ENCODE measurements at places on chromosomes 11 and 22.

DNA sequence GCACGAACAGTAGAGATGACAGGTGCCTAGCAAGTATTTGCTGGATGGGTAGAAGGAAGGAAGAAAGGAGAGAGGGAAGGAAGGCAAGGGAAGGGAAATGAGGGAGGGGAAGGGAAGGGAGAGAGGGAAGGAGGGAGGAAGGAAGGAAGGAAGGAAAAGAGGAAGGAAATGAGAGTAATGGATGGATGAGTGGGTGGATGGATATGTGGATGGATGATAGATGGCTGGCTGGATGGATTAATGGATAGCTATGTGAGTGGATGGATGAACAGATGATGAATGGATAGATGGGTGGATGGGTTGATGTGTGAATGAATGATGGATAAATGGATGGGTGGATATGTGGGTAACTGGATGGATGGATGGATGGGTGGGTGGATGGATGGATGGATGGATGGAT is 125.9 kb upstream of the FGF3 start:
- no peaks in the 10 kb centered on the region for H3K4me1 ChIP-seq
- no peak overlapping the region for H3K27ac ChIP-seq
- H3K36me3 ChIP-seq: no peaks in the 10 kb centered on the region
- H3K27me3 ChIP-seq: no peaks in the 10 kb centered on the region
- no peak overlapping the region for H3K4me3 ChIP-seq

DNA sequence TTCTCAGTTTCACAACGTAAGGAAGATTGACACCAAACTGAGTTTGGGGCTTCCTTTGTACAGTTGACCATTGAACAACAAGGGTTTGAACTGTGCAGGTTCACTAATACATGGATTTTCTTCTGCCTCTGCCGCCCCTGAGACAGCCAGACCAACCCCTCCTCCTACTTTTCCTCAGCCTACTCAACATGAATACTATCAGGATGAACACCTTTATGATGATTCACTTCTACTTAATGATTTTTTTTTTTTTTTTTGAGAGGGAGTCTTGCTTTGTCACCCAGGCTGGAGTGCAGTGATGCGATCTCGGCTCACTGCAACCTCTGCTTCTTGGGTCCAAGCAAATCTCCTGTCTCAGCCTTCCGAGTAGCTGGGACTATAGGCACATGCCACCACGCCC is 14.6 kb downstream of the RBM4 start:
- H3K36me3 ChIP-seq: peaks cover 44% of the 10 kb centered on the region
- no peak overlapping the region for H3K27ac ChIP-seq
- H3K27me3 ChIP-seq: no peaks in the 10 kb centered on the region
- H3K4me1 ChIP-seq: peaks cover 11% of the 10 kb centered on the region
- no peak for DNase-seq

DNA sequence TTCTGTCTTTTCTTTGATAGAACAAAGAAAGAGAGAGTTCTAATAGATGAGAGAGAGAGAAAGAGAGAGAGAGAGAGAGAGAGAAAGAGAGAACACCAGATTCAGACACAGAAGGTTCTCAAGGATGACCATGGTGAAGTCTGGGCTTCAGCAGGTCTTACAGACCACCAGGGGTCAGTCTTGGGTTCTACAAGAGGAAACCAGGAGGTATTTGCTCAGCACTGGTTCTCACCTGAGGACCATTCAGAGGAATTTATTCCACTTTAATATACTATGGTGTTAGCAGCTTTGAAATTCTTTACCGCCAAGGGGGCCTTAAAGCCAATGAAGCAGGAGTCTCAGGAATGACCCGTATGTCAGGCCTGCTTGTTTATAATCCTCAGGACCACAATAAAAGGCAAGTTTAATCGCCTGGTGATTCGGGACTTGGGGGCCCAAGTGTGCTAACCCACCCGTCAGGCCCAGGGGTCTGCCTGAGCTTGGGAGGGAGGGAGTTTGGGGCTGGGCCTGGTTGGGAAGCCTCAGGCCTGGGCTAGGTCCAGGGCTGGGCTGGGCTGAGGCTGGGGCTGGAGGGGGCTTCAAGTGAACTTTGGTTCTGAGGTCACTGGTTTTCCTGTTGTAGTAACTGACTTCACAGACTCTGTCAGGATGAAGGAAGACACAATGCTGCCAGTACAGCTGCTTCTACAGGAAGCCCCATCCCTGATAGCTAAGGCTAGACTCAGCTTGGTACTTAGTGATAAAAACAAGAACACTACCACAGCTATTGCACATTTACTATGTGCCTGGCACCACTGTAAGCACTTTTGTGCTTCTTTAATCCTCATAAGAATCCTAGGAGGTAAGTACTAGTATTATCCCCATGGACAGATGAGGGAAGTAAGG is 179.2 kb upstream of the ZBED5 start:
- DNase-seq: peak; percentile 60
- H3K4me3 ChIP-seq: no peak overlapping the region
- peaks cover 6% of the 10 kb centered on the region for H3K27me3 ChIP-seq
- peaks cover 3% of the 10 kb centered on the region for H3K4me1 ChIP-seq

DNA sequence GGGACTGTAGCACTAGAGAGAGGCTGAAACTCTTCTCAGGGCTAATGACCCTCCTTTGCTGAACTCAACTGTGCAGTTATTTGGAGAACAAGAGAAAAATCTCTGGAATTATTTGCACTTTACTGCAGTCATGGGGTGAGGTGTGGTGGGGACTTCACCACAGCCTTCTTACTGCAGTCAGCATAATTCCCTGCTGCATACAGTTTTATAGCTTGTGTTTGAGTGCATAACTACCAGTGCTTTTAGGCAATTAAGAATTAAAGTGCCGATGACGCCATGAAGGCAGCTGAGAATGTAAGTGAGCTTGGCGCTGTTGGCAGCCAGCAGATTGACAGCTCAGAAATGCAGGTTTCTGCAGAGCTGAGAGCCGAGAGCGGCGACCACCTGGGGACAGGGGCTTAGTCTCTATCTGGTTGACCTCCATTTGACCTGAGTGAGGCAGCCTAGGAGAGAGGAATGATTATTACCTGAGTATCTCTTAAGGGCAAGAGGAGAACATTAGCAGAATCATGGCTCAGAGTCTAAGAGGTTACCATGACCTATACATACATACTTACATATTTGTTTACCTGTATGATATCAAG is 830.0 kb downstream of the NTM start:
- H3K4me3 ChIP-seq: no peak overlapping the region
- H3K4me1 ChIP-seq: no peaks in the 10 kb centered on the region
- DNase-seq: no peak
- no peaks in the 10 kb centered on the region for H3K36me3 ChIP-seq

DNA sequence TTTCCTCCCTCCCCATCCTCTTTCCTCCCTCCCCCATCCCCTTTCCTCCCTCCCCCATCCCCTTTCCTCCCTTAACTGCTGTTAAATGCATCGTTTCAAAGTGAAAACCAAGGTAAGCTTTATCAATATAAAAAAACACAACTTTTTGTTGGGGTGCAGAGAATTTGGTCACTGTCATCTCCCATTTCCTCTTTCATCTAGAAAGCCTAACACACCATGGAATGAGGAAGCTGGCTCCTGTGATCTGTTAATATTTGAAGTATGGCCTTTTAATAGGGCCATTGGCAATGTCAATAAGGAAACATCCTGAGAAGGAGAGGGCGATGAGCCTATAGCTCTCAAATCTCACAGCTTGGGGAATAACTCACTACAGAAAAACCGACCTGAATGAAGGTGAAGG is 7.0 kb downstream of the EXPH5 start:
- H3K27ac ChIP-seq: no peak overlapping the region
- no peaks in the 10 kb centered on the region for H3K4me1 ChIP-seq
- DNase-seq: no peak
- no peaks in the 10 kb centered on the region for H3K36me3 ChIP-seq

GRCh38 chr11:76801736-76802135 is 18.6 kb downstream of the TSKU start:
- no peak overlapping the region for H3K27ac ChIP-seq
- H3K36me3 ChIP-seq: no peaks in the 10 kb centered on the region
- peaks cover 11% of the 10 kb centered on the region for H3K27me3 ChIP-seq
- H3K4me1 ChIP-seq: peaks cover 41% of the 10 kb centered on the region
- no peak overlapping the region for H3K4me3 ChIP-seq

DNA sequence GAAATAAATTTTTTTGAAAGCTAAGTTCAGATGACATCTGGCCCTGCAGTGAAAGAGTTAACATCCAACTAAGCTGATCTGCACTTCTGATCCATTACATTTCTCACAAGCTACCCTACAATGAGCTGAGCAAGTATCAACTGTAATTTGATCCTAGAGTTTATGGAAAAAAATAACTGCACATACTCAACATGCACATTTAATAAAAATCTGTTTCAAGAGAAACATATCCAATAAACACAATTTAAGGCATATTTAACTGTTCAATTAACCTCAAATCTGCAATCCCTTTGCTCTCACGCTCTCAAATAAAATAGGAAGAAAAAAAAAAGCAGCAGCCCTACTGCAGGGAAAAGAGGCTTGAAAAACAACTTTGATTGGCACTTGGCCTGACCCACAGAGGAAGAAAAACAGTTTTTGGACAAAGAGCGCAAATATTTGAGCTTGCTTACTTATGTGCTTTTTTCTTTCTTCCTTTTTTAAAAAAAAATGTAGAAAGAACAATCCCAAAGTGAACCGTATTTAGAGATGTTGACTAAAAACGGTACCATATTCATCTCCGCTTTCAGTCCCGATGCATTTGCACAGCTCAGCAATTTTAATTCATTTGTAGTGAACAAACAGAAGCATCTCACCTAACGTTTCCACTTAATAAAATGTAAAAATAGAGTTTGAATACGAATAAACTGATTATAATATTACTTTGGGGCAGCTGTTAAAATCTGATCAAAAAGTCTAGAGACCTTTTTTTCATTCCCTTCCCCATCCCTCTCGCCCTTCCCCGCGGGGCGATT is 1.6 kb downstream of the SESN3 start:
- no peak overlapping the region for H3K4me3 ChIP-seq
- DNase-seq: no peak
- peaks cover 28% of the 10 kb centered on the region for H3K36me3 ChIP-seq
- peak overlapping the region; percentile 92 for H3K27ac ChIP-seq
- peaks cover 53% of the 10 kb centered on the region for H3K4me1 ChIP-seq

GRCh38 chr11:17811352-17811751 is 76.8 kb downstream of the KCNC1 start:
- DNase-seq: no peak
- no peaks in the 10 kb centered on the region for H3K27me3 ChIP-seq
- no peaks in the 10 kb centered on the region for H3K36me3 ChIP-seq
- H3K27ac ChIP-seq: no peak overlapping the region
- no peak overlapping the region for H3K4me3 ChIP-seq

- H3K27me3 ChIP-seq: no peaks in the 10 kb centered on the region
- peaks cover 32% of the 10 kb centered on the region for H3K36me3 ChIP-seq
- DNase-seq: peak; percentile 27
- no peak overlapping the region for H3K4me3 ChIP-seq
- H3K4me1 ChIP-seq: peaks cover 75% of the 10 kb centered on the region
- peak overlapping the region; percentile 36 for H3K27ac ChIP-seq
Observed at GRCh38 chr11:63882555-63883242, 34.3 kb downstream of the RCOR2 start.

- no peak overlapping the region for H3K27ac ChIP-seq
- H3K27me3 ChIP-seq: peaks cover 8% of the 10 kb centered on the region
- no peak overlapping the region for H3K4me3 ChIP-seq
- peaks cover 7% of the 10 kb centered on the region for H3K36me3 ChIP-seq
- peaks cover 14% of the 10 kb centered on the region for H3K4me1 ChIP-seq
- no peak for DNase-seq
Observed at GRCh38 chr11:18780329-18780728, 11.3 kb downstream of the PTPN5 start.

GRCh38 chr22:49297871-49298721 is 529.6 kb downstream of the BRD1 start:
- H3K27me3 ChIP-seq: no peaks in the 10 kb centered on the region
- no peak for DNase-seq
- no peak overlapping the region for H3K27ac ChIP-seq
- no peaks in the 10 kb centered on the region for H3K4me1 ChIP-seq
- no peaks in the 10 kb centered on the region for H3K36me3 ChIP-seq

DNA sequence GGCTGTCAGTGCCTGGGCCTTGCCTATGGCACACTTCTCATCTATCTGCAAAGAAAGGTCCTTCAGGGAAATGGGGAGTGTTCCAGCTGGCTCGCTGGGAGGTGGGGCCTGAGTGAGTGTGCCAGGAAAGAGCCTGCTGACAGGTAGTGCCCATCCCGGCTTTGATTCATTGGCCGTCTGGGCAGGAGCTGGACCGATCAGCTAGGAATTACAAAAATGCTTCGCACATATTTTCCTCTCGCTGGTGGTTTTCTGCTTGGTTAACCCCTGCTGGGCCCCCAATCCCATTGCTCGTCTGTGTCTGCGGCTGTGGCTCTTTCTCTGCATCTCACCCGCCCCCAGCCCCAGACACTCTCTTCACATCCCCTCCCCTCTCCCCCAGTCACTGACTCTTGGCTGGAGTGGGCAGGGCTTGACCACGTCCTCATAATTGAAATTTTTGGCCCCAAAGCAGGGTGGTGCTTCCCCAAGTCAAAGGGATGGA is 10.8 kb downstream of the LIF start:
- H3K4me1 ChIP-seq: peaks cover 52% of the 10 kb centered on the region
- H3K36me3 ChIP-seq: peaks cover 7% of the 10 kb centered on the region
- H3K4me3 ChIP-seq: no peak overlapping the region
- no peaks in the 10 kb centered on the region for H3K27me3 ChIP-seq

GRCh38 chr11:33525789-33526188 is 174.8 kb downstream of the C11orf91 start:
- no peaks in the 10 kb centered on the region for H3K4me1 ChIP-seq
- H3K27ac ChIP-seq: no peak overlapping the region
- H3K4me3 ChIP-seq: no peak overlapping the region
- H3K36me3 ChIP-seq: no peaks in the 10 kb centered on the region

DNA sequence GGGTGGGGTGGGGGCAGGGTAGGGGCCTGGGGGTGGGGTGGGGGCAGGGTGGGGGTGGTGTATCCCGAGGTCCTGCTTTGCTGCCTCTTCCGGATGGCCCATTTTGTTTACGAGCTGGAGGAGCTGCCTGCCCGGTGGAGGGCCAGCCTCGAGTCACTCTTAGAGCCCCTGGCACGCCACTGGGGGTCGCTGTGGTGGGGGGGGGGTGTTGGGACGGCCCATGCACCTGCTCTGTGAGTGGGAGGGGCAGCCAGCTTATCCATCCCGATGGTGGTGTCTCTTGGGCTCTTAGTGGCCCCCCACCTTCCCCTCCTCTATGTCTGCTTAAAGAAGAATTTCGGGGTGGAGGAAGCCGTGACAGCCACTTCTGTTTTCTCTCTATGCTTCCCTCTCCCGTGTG is 24.6 kb downstream of the MRGPRD start:
- H3K27ac ChIP-seq: no peak overlapping the region
- H3K4me1 ChIP-seq: peaks cover 2% of the 10 kb centered on the region
- no peaks in the 10 kb centered on the region for H3K27me3 ChIP-seq
- no peak for DNase-seq

DNA sequence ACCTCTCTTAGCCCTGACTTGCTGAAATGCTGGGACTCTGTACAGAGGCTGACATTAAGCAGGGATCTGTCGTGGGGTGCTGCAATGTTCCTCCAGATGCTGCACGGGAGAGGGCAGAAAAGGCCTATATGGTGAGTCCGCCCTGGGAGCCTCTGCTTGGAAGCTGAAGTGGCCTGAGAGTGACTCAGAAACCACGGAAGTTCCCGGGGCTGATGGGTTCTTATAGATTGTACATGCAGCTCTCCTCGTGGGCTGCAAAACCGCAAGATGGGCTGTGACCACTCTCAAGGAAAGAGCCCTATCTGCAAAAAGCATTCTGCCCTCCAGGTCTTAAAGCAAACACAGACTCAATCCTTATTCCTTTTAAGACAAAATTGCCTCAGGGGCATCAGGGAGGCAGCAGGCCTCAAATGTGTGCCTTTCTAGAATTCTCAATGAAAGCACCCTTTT is 5.8 kb upstream of the SLC43A3 start:
- DNase-seq: no peak
- peaks cover 4% of the 10 kb centered on the region for H3K4me1 ChIP-seq
- no peak overlapping the region for H3K4me3 ChIP-seq
- no peak overlapping the region for H3K27ac ChIP-seq
- peaks cover 16% of the 10 kb centered on the region for H3K27me3 ChIP-seq
- H3K36me3 ChIP-seq: no peaks in the 10 kb centered on the region
